ENCODE measurements at places on chromosomes 11 and 22.

- DNase-seq = no peak
Observed at GRCh38 chr11:69366591-69366990, 72.6 kb downstream of the MYEOV start.

DNA sequence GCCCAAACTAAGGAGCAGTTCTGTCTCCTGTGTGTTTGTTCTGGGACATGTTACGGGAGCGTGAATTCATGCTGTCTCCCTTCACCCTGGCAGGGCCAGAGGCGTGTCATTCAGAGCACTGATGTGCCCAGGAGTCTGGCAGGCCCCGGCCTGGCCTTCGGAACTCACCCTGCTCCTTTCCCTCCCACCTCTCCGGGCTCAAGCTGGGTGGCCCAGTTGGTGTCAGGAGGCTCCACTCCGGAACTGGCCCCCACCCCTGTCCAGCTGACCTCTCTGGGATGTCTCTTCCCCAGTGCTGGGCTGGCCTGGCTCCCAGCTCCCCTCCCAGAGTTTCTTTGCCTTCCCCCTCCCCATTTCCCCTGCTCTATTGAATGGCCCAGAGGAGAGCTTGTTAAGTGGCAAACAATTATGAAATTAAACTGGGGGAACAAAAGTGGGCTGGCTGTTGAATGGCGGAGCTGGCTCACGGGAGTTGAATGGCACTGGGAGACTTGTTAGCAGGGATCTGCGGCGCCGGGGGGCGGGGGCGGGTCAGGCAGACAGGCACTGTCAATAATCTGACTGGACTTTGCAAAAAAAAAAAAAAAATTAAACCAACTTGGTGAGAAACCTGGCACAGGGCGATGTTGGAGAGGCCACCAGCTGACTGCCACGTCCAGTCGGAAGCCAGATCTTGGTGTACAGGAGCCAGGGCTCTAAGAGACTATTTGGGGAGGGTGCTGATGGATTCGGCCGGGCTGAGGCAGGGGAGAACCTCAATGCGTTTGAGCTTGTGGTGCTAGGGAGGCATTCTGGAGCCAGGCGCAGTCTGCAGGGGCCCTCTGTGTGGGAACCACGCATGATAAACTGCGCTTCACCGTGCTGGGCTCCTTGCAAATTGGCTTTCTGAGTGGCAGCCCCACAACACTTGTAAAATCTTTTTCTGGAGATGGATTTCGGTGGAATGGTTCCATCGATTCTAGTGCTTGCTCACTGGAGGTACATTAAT lies 1.3 kb downstream of the MPPED1 start:
- DNase-seq = no peak

DNA sequence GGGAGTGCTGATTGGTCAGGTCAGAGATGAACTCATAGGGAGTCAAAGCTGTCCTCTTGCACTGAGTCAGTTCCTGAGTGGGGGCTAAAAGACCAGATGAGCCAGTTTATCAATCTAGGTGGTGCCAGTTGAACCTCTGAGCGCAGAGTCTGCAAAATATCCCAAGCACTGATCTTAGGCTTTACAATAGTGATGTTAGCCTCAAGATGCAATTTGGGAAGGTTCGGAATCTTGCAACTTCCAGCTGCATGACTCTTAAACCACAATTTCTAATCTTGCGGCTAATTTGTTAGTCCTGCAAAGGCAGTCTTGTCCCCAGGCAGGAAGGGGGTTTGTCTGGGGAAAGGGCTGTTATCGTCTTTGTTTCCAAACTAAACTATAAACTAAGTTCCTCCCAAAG lies 92.3 kb upstream of the PARVA start:
- DNase-seq = no peak

- DNase-seq = no peak
Observed at GRCh38 chr11:111329306-111330204, 31.2 kb downstream of the POU2AF3 start.

GRCh38 chr11:6474413-6474792 lies 662 bp upstream of the TRIM3 start:
- DNase-seq = no peak

DNA sequence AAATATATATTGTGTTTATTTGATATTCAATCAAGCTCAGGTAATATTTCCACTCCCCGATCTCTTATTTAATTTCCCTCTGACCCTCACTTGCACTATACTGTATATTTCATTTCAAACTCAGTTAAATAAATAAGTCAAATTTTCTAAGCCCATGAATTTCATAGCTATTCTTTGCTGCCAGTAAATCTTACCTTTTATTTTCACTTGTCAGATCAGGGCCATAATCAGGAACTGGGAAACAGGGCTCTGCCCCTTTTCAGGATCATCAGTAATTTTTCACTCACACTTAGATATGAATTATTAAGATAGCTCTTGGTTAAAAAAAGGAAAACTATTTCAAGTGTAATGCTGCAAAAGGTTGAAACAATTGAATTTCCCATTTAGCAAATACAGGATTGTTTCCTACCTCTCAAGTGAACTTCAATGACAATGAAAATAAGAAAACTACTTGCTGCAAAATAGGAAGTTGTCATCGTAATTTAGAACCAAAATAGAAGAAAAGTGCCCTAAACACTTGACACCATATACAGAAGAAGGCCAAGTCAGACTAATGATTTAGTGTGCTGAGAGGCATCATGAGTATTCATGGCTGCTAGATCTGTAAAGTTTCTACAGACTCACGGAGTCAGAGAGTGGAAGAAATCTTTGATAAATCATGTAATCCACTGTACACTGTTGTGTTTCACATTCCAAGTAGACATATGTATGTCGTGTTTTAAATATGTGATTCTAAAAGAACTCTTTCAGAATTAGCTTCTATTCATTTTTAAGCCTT lies 316.8 kb upstream of the CNTN5 start:
- DNase-seq = no peak

GRCh38 chr11:119181677-119182412 lies 3.4 kb upstream of the NHERF4 start:
- no peak for DNase-seq

GRCh38 chr11:46902694-46903093 lies 15.7 kb downstream of the LRP4 start:
- no peak for DNase-seq

GRCh38 chr11:120061036-120061760 lies 76.7 kb downstream of the TRIM29 start:
- DNase-seq = no peak

DNA sequence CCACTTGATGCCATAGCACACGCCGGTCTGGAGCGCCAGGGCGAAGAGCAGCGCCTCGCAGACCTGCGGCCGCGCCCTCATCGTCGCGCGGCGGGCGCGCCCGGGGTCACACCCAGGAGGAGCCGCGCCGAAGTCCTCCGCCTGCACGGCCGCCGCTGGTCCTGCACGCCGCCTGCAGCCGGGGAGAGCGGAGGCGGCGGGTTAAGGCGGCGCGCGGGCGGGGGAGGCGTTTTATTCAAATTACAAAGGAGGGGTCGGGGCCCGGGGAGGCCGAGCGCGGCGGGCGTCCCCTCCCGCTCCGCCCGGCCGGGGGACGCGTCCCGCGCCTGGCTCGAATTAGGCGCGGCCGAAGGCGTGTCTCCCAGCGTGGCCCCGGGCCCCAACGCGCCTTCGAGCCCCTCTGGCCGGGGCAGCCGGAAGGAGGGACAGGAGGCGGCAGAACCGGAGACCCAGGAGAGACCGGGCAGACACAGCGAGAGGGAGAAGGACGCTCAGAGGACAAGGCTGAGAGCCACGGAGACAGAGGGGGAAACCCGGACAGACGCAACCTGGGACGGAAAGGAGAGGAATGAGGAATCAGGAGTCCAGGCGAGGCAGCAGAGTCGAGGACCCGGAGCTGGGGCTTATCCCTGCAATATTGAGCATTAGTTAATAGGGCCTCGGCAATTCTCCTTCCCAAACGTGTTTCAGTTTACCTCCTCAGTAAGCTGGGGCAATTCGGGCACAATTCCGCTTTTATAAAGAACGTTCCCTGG lies at the start of gene WNT11:
TSS of gene WNT11 (minus strand) at position 176 of the 755 bp plus-strand sequence. CDS start at position 81, 95 bp downstream.
- DNase-seq = no peak
